Effector memory CD4-positive, alpha-beta T cell (primary cell): ENCODE measurements at places on chromosomes 5 and 9.

- no peaks in the 10 kb centered on the region for H3K27me3 ChIP-seq
- H3K4me3 ChIP-seq = no peak overlapping the region
- H3K4me1 ChIP-seq = no peaks in the 10 kb centered on the region
- no peak overlapping the region for H3K27ac ChIP-seq
- no peaks in the 10 kb centered on the region for H3K36me3 ChIP-seq
Observed at GRCh38 chr9:116736399-116737151, 49.5 kb downstream of the TRIM32 start.

- no peaks in the 10 kb centered on the region for H3K27me3 ChIP-seq
- peaks cover 26% of the 10 kb centered on the region for H3K4me1 ChIP-seq
- peak overlapping the region; percentile 71 for H3K27ac ChIP-seq
- peak; percentile 53 for DNase-seq
- peak overlapping the region; percentile 41 for H3K4me3 ChIP-seq
Observed at GRCh38 chr5:177403102-177403791, 2.8 kb upstream of the PFN3 start.

GRCh38 chr5:12691330-12691729, 787.1 kb upstream of the CTNND2 start:
- H3K4me3 ChIP-seq = no peak overlapping the region
- H3K27me3 ChIP-seq = no peaks in the 10 kb centered on the region
- no peaks in the 10 kb centered on the region for H3K36me3 ChIP-seq
- DNase-seq = no peak

DNA sequence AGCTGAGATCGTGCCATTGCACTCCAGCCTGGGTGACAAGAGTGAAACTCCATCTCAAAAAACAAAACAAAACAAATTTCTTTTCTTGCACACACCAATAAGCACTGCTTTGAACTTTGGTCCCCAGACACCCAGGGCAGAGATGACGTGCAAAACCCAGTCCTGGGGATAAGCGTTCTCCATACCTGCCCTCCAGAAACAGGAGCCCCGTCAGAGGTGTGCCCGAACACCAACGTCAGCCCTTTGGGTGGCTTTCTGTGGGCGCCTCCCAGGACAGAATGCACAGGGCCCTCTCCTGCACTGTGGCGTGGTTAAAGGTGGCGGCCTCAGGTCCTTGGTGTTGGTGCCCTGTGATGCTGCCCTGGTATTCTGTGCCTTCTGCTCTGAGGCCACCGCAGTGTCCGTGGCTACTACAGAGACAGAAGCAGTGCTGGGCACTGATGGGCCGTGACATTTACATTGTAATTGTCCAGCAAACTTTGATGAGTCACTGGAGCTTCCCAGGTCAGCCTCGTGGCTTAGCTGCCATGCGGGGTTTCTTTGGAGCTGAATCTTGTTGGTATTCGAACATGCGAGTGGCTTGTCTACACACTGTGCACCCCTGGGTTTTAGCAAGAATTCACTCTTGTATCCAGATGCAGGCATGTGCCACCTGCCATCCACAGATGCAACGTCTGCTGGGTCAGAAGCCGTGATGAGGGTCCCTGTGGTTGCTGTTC, 9.8 kb downstream of the PPP1R26 start:
- no peaks in the 10 kb centered on the region for H3K27me3 ChIP-seq
- DNase-seq = no peak
- no peaks in the 10 kb centered on the region for H3K4me1 ChIP-seq

DNA sequence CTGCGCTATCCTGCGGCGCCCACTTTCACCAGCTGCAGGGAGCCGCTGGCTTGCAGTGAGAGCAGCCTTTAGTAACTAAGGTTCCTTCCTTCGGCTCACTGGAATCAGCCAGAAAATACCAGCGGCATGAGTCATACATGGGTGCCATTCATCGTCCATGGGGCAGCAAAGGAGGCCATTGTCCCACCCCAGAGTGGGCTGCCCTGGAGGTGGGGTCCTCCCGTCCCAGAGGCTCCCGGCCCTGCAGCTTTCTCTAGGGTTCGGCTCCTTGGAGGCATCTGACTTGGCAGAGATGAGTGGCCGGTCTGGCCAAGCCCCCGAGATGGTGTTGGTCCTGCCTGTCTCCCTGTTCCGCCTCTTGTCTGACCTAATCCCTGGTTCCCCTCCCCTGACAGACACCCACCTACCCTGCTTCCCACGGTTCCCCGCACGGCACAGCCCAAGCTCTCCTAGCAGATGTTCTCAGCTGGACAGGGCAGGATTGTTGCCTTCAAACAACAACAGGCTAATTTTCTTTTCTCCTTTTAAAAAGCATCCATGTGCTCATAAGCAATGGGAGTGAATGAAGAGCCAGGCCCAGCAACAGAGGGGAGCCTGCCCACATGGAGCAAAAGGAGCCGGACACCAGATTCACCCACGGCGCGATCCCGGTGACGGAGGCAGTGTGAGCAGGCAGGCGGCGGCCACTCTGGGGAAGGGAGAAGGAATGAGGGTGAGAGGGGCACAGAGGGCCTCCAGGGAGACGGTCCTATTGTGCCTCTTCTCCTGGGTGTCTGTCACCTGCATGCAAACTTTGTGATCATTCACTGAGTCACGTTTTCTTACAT, 97.0 kb upstream of the COL5A1 start:
- H3K27ac ChIP-seq = no peak overlapping the region
- no peak for DNase-seq
- no peaks in the 10 kb centered on the region for H3K27me3 ChIP-seq

- H3K36me3 ChIP-seq = no peaks in the 10 kb centered on the region
- H3K4me1 ChIP-seq = no peaks in the 10 kb centered on the region
- no peak overlapping the region for H3K4me3 ChIP-seq
Observed at GRCh38 chr9:38442473-38443096, 18.3 kb upstream of the IGFBPL1 start.

GRCh38 chr5:2135354-2135753, 252.6 kb upstream of the IRX4 start:
- H3K27me3 ChIP-seq = no peaks in the 10 kb centered on the region
- DNase-seq = no peak
- H3K4me3 ChIP-seq = no peak overlapping the region

DNA sequence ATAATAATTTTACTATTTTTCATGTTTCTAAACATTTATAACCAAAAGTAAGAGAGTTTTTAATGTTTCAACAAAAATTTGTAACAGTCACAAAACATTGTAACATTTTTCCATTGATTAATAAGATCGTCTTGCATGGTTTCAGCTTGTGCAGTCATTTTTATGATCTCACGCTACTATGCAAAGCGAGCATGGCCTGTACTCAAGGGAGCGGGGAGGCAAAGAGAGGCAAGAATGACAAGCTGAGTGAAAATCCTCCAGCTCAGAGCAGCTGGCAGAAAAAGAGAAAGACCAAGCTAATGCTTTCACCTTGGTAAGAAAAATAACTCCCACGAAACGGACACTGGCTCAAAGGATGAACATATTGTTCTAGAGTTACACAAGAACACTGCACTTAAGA, 90.0 kb upstream of the SV2C start:
- no peaks in the 10 kb centered on the region for H3K27me3 ChIP-seq
- H3K4me3 ChIP-seq = no peak overlapping the region
- no peak overlapping the region for H3K27ac ChIP-seq
- H3K4me1 ChIP-seq = no peaks in the 10 kb centered on the region
- no peaks in the 10 kb centered on the region for H3K36me3 ChIP-seq

- H3K4me1 ChIP-seq = no peaks in the 10 kb centered on the region
- H3K36me3 ChIP-seq = no peaks in the 10 kb centered on the region
- no peaks in the 10 kb centered on the region for H3K27me3 ChIP-seq
- DNase-seq = no peak
- H3K27ac ChIP-seq = no peak overlapping the region
Observed at GRCh38 chr5:10140195-10140973, 109.3 kb downstream of the ATPSCKMT start.

DNA sequence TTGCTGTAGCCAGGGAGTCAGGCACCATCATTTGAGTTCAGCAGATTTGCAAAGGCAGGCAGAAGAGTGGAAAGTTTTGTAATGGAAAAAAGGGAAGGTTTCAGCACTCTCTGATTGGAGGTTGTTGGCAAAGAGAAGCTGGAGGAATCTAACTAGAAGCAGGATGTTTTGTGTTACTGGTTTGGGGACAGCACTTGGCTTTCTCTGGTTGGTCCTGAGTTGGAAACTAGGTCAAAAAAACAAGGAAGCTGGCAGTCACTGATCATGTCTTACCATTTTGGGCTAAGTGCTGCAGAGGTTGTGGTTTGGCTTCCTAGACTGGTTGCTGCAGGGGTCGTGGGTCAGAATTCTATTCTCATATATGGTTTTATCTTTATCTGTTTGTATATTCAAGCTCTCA, 189.8 kb downstream of the DRD1 start:
- no peak for DNase-seq
- no peaks in the 10 kb centered on the region for H3K27me3 ChIP-seq
- H3K36me3 ChIP-seq = no peaks in the 10 kb centered on the region
- H3K4me1 ChIP-seq = no peaks in the 10 kb centered on the region
- no peak overlapping the region for H3K27ac ChIP-seq

- peaks cover 4% of the 10 kb centered on the region for H3K4me1 ChIP-seq
- no peak overlapping the region for H3K4me3 ChIP-seq
- no peaks in the 10 kb centered on the region for H3K27me3 ChIP-seq
- no peak overlapping the region for H3K27ac ChIP-seq
- DNase-seq = no peak
Observed at GRCh38 chr9:21576331-21577189, 94.4 kb upstream of the IFNE start.

DNA sequence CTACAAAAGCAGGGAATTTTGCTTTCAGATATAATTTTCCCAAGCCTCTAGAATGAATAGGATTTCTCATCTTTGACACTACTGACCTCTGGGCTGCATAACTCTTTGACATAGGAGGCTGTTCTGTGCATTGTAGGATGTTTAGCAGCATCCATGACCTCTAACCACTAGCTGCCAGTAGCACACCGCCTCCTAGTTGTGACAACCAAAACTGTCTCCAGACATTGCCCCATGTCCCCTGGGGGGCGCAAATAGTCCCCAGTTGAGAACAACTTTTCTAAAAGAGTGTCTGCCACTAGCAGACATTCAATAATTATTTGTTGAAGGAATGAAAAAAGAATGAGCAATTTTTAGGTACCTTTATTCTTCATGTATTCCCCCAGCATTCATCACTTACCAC, 51.8 kb downstream of the POU4F3 start:
- no peaks in the 10 kb centered on the region for H3K36me3 ChIP-seq
- no peak overlapping the region for H3K27ac ChIP-seq
- no peaks in the 10 kb centered on the region for H3K27me3 ChIP-seq
- no peak for DNase-seq
- H3K4me3 ChIP-seq = no peak overlapping the region

DNA sequence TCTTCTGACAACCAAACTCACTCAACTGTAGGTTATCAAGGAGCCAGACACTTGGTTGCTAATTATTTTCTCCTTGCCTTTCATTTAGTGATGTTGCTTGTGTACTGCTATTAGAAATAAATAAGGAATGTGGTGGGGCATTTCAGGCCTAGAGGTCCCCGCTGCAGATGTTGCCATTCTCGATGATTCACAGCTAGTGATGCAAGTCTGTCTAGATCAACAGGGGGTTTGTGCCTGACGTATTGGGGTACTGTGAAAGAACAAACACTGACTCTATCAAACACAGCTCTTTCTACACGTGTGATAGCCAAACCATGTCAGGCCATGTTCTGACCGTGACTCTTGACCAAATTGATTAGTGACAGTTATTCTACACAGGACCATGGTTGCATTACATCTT, 144.7 kb downstream of the OSTF1 start:
- no peak overlapping the region for H3K4me3 ChIP-seq
- H3K4me1 ChIP-seq = no peaks in the 10 kb centered on the region
- no peaks in the 10 kb centered on the region for H3K36me3 ChIP-seq

- no peak for DNase-seq
- H3K4me1 ChIP-seq = peaks cover 55% of the 10 kb centered on the region
- no peaks in the 10 kb centered on the region for H3K36me3 ChIP-seq
- no peaks in the 10 kb centered on the region for H3K27me3 ChIP-seq
Observed at GRCh38 chr9:133119103-133119845, 1.8 kb downstream of the RALGDS start.

DNA sequence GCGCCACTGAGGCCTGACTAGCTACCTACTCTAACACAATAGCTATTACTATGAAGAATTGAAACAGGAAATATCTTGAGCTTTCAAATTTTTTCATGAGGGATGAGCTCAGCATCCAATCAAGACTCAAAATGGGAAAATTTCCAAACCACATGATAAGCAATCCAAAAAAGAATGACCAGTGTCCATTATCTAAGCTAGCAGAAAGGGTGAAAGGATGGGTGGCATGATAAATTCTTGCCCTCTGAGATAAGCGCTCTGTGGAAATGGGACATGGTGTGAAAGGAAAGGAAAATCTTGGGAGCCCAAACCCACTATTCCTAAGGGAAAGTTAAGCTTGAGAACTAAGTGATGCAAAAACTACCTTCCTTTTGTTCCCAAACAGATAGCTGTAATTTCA, 170.2 kb upstream of the NREP start:
- no peak overlapping the region for H3K27ac ChIP-seq
- no peaks in the 10 kb centered on the region for H3K27me3 ChIP-seq
- no peaks in the 10 kb centered on the region for H3K36me3 ChIP-seq
- H3K4me3 ChIP-seq = no peak overlapping the region
- no peaks in the 10 kb centered on the region for H3K4me1 ChIP-seq

- H3K36me3 ChIP-seq = no peaks in the 10 kb centered on the region
- no peaks in the 10 kb centered on the region for H3K4me1 ChIP-seq
- no peak overlapping the region for H3K27ac ChIP-seq
- no peaks in the 10 kb centered on the region for H3K27me3 ChIP-seq
- no peak overlapping the region for H3K4me3 ChIP-seq
Observed at GRCh38 chr5:42396111-42396510, 27.1 kb upstream of the GHR start.

GRCh38 chr9:136613824-136614371, 48.8 kb upstream of the EGFL7 start:
- no peak overlapping the region for H3K4me3 ChIP-seq
- H3K27ac ChIP-seq = no peak overlapping the region
- H3K36me3 ChIP-seq = no peaks in the 10 kb centered on the region
- H3K4me1 ChIP-seq = no peaks in the 10 kb centered on the region
- no peak for DNase-seq

DNA sequence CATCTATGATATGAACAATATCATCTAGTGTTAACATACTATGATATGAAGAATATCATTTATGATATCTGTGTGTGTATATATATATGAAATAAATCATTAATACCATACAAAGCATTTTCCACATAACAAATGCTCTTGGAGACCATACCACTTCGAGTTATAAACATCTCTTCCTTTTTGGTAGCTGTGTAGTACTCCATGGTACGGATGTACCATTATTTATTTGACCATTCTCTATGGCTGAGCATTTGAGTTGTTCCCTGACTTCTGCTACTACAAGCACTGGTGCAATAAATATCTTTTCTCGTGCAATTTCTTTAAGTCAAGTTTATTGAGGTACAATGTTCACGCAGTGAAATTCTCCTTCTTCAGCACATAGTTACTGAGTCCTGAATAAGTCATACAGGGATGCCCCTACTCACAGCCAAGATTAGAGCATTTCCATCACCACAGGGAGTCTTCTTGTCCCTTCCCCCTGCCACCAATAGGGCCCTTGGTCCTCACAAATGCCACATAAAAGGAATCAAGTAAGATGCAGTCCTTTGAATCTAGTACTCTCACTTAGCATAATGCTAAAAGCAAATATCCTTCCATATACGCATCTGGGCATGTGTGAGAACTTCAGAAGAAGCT, 75.2 kb upstream of the SLC25A48 start:
- H3K4me1 ChIP-seq = no peaks in the 10 kb centered on the region
- no peak for DNase-seq

GRCh38 chr9:80074439-80074838, 502.7 kb downstream of the TLE4 start:
- H3K4me1 ChIP-seq = no peaks in the 10 kb centered on the region
- H3K27me3 ChIP-seq = no peaks in the 10 kb centered on the region
- no peak overlapping the region for H3K4me3 ChIP-seq
- no peak for DNase-seq
- H3K36me3 ChIP-seq = no peaks in the 10 kb centered on the region

GRCh38 chr5:37858250-37858649, 18.4 kb upstream of the GDNF start:
- no peak for DNase-seq
- no peak overlapping the region for H3K4me3 ChIP-seq
- H3K27me3 ChIP-seq = no peaks in the 10 kb centered on the region
- H3K27ac ChIP-seq = no peak overlapping the region
- H3K36me3 ChIP-seq = no peaks in the 10 kb centered on the region
- no peaks in the 10 kb centered on the region for H3K4me1 ChIP-seq
